ENCODE measurements at places on chromosomes 4 and X. TPM values are rescaled to one million over a fixed set of nuclear protein-coding genes. Genes with fewer than 3 reads are reported as not detected.

MAGED4B gene
- 5.6 TPM for polyA plus RNA-seq

CHRNA9 gene
- polyA plus RNA-seq, result not detected

STATH gene
- not detected for polyA plus RNA-seq

YTHDC1 gene
- polyA plus RNA-seq, result 53.0 TPM

NEUROG2 gene
- polyA plus RNA-seq, result not detected

PCDH10 gene
- not detected for polyA plus RNA-seq

TMSB15A gene
- polyA plus RNA-seq, result not detected

GYPE gene
- 5.6 TPM for polyA plus RNA-seq

LEF1 gene
- polyA plus RNA-seq, result 14.5 TPM

DCAF16 gene
- 14.2 TPM for polyA plus RNA-seq

L1CAM gene
- 1.8 TPM for polyA plus RNA-seq

ARHGEF6 gene
- 39.6 TPM for polyA plus RNA-seq

TEX11 gene
- polyA plus RNA-seq, result not detected

PCDH18 gene
- not detected for polyA plus RNA-seq

TBC1D9 gene
- 59.4 TPM for polyA plus RNA-seq

ATP7A gene
- polyA plus RNA-seq, result 4.1 TPM

IL9R gene
- 2.5 TPM for polyA plus RNA-seq

CT47B1 gene
- not detected for polyA plus RNA-seq

IL3RA gene
- polyA plus RNA-seq, result 0.66 TPM

ASMTL gene
- 50.1 TPM for polyA plus RNA-seq

GPR143 gene
- 0.20 TPM for polyA plus RNA-seq

VCX gene
- not detected for polyA plus RNA-seq

RAB40A gene
- polyA plus RNA-seq, result not detected

PCDH19 gene
- not detected for polyA plus RNA-seq

P2RY10 gene
- polyA plus RNA-seq, result 155 TPM

EDA2R gene
- polyA plus RNA-seq, result not detected

C1QTNF7 gene
- polyA plus RNA-seq, result not detected

PRRG3 gene
- not detected for polyA plus RNA-seq

TMEM128 gene
- polyA plus RNA-seq, result 23.2 TPM

UCP1 gene
- not detected for polyA plus RNA-seq

SEPTIN11 gene
- 15.8 TPM for polyA plus RNA-seq

AFP gene
- not detected for polyA plus RNA-seq

FHDC1 gene
- polyA plus RNA-seq, result 0.06 TPM

GDI1 gene
- 38.1 TPM for polyA plus RNA-seq

NEXMIF gene
- polyA plus RNA-seq, result 0.36 TPM

NAA11 gene
- not detected for polyA plus RNA-seq

GIMD1 gene
- not detected for polyA plus RNA-seq

CCDC110 gene
- not detected for polyA plus RNA-seq

CLTRN gene
- polyA plus RNA-seq, result not detected

CDKL5 gene
- 0.89 TPM for polyA plus RNA-seq

SLC16A2 gene
- polyA plus RNA-seq, result not detected

FNIP2 gene
- polyA plus RNA-seq, result 0.06 TPM

ARMCX4 gene
- not detected for polyA plus RNA-seq

COX7B2 gene
- not detected for polyA plus RNA-seq

ZNF157 gene
- 0.44 TPM for polyA plus RNA-seq

CRMP1 gene
- polyA plus RNA-seq, result not detected

PCYT1B gene
- polyA plus RNA-seq, result 0.13 TPM

CPZ gene
- polyA plus RNA-seq, result not detected

FLNA gene
- polyA plus RNA-seq, result 396 TPM

SOWAHB gene
- polyA plus RNA-seq, result not detected

All from IgD-negative memory B cell (primary cell).